ENCODE measurements at places on chromosomes 16 and 17.

- DNase-seq, result no peak
Measured at GRCh38 chr17:51703361-51704341, 443.3 kb downstream of the UTP18 start.

DNA sequence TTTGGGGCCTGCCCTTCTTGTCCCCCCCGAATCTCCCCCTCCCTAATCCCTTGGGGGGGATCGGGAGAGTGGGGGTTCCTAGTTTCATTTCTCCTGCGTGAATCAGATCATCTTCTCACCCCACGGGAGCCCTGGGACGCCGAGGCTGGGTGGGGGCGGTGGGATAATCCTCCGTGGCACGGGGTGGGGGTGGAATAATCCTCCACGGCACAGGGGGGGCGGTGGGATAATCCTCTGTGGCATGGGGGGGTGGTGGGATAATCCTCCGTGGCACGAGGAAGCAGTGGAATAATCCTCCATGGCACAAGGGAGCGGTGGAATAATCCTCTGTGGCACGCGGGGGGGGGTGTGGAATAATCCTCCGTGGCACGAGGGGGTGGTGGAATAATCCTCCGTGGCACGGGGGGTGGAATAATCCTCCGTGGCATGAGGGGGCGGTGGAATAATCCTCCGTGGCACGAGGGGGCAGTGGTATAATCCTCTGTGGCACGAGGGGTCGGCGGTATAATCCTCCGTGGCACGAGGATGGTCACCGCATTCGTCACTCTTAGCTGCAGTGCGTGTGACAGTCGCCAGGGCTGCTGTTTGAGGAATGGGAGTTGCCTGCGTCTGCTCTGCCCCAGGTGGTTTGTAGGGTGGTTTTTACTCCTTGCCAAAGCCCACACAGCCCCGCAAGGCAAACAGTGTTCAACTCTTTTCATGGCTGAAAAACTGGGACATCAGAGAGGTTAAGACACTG is 156.9 kb downstream of the LAT start:
- DNase-seq, result no peak

- DNase-seq, result no peak
Measured at GRCh38 chr16:87465879-87466278, 26.9 kb downstream of the ZCCHC14 start.

DNA sequence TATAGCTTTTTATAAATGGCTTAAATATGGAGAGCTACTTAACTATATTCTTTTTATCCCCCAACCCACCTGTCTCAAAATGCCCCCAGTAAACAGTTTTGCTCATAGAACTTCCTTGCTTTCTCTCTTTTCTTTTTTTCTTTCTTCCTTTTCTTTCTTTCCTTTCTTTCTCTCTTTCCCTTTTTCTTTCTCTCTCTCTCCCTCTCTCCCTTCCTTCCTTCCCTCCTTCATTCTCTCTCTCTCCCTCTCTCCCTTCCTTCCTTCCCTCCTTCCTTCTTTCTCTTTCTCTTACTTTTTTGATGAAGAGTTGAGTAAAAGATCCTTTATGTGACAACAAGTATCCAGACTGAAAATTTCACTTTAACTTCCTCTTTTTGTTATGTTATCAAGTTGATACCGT is 48.2 kb downstream of the KCNJ2 start:
- DNase-seq, result no peak

- DNase-seq, result no peak
Measured at GRCh38 chr17:50186661-50187393, 14.6 kb downstream of the COL1A1 start.

DNA sequence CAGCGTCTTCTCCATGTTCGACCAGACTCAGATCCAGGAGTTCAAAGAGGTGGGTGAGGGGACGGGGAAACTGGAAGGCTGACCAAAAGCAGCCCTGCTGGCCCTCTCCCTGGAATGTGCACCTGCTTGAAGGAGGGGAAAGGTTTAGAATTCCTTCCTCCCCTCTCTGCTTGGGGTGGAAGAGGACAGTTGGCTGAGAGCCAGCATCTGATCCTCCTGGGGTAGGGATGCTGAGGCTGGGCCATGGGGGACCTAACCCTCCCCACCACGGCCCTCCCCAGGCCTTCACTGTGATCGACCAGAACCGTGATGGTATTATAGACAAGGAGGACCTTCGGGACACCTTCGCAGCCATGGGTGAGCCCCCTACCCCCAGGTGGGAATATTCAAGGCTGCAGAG is 1.3 kb downstream of the MYL11 start:
- DNase-seq, result no peak

- DNase-seq, result no peak
Measured at GRCh38 chr16:30499284-30499683, 26.7 kb downstream of the ITGAL start.

- DNase-seq, result no peak
Measured at GRCh38 chr16:48574766-48575165, 35.2 kb downstream of the N4BP1 start.

GRCh38 chr17:15263206-15263579 is 1.9 kb downstream of the PMP22 start:
- DNase-seq, result no peak

GRCh38 chr16:27246439-27246838 is 22.1 kb downstream of the NSMCE1 start:
- no peak for DNase-seq

- no peak for DNase-seq
Measured at GRCh38 chr16:31224092-31224955, 7.4 kb upstream of the PYDC1 start.

GRCh38 chr17:63222655-63223054 is 223.5 kb downstream of the CYB561 start:
- no peak for DNase-seq

GRCh38 chr16:61862221-61863155 is 173.8 kb downstream of the CDH8 start:
- DNase-seq, result no peak

- no peak for DNase-seq
Measured at GRCh38 chr17:9324864-9325263, 250.8 kb downstream of the STX8 start.

DNA sequence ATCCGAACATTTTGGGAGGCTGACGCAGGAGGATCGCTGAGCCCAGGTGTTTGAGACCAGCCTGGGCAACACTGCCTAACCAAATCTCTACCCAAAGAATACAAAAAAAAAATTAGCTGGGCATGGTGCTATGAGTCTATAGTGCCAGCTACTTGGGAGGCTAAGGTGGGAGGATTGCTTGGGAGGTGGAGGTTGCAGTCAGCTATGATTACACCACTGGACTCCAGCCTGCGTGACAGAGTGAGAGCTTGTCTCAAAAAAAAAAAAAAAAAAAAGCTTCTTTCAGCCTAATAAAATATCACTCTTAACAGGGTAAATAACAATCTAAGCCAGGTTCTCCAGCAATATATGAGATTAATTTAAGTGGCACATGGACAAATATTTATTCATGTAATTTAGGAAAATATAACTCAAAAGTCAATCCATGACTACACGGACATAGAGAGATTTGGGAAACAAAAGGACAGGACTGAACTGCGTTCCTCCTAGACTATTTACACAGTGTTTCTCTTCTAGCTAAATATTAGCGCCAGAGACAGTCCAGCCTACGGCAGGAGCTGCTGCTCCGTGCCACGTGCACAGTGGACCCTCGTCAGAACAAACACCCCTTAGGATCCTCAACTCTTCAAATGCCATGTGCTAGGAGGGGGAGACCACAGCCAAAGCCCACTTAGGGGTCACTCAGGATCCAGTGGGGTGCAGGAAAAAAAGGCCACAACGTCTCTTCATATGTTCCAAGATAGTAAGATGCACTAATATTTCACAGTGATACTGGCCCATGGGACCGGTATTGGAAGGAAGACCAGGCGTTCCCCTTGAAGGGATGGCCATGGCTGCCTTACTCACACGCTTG is 8.7 kb downstream of the USP36 start:
- DNase-seq, result no peak

- no peak for DNase-seq
Measured at GRCh38 chr17:50935221-50935995, 69.3 kb upstream of the TOB1 start.

DNA sequence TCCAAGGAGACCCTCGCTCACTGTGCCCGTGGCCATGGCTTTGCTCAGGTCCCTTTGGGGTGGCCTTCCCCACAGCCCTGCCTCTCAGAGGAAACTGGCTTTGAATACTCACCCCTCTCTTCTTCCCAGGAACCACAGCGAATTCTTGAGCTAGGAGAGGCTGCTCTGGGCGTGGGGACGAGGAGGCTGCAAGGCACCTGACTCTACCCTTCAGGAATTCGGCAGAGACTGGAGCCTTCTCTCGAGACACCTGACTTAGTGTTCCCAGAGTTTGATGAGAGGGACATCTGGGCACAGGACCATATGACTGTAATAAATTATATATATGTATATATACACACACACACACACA is 6.2 kb downstream of the LLGL2 start:
- no peak for DNase-seq

- DNase-seq, result no peak
Measured at GRCh38 chr16:10876315-10876714, 687 bp upstream of the CIITA start.

GRCh38 chr17:82623707-82624106 is 24.5 kb downstream of the WDR45B start:
- DNase-seq, result no peak

- DNase-seq, result no peak
Measured at GRCh38 chr16:70676675-70677498, 9.0 kb downstream of the MTSS2 start.

GRCh38 chr17:82709024-82709675 is 7.4 kb upstream of the FN3KRP start:
- DNase-seq, result no peak

DNA sequence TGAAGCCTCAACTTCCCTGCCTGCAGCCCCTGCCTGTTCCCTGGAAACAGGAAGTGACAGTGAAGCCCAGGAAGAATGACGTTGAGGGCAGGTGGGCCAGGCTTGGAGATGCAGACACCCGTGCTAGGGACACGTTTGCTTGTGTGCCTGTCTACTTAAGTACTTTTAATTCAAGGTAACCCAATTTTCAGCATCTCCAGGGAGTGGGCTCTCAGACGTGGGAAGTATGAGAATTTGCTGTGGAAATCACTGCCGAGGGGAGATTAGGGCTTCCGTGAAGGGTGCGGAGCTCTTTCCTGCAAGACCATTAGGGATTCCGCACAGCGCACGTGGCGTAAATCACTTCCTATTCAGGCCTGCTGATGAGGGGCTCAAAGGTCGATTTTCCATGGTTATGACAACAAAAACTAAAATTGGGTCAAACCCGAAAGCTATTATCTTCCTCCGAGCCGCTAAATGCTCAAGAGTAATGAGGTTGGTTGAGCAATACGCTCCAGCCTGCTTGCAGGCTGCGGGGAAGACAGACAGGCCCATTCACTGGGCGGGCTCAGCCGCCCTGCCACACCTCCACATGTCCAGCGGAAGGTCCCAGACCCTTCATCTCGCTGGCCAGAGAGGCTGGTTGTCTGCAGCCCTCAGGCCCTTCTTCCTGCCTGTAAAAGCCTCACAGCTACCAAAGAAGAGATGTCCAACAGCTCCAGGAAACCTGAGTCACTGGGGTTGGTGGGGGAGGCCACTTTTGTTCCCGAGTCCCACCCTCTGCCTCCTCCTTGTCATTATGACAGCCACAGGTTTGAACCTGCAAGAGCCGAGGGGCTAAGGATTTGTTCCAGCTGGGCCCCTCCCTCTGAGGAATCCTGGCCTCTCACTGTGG is 109.9 kb downstream of the RBFOX3 start:
- no peak for DNase-seq

DNA sequence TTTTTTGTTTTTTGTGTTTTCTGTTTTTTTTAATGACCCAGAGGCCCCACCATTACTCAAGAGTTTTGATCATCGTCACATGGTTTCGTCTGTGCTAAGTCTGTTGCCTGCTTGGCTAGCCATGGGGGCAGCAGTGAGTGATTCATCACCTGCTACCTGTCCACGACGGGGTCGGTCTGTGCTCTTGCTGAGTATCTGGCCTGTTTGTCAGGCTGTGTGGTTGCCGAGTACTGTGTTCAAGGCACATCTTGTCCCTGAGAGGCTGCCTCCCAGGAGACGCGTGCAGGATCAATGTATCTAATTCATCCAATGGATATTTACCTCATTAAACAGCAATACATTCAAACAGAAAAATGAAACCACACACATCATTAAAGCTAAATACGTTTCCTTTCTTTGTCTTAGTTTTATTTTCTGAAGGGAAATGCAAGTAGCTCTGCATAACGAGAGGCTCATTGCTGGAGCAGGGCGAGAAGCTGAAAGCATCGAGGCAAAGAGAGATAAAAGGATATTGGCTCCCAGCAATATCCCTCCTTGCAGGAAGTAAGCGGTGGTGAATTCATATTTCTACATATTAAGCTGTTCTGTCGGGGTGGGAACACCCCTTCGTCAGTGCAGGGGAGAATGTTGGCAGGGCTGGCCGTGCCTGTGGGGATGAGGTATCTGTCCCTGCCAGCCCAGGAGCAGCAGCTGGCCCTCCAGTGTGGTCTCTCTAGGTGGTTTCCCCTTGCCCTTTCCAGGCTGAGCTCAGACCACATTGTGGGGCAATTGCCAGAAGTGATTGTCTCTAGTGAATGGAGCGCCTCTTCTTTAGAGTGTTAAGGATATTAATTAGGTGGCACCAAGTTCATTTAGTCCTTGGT is 166.2 kb upstream of the ASIC2 start:
- no peak for DNase-seq

GRCh38 chr16:11151156-11151884 is 104.7 kb downstream of the SOCS1 start:
- no peak for DNase-seq

DNA sequence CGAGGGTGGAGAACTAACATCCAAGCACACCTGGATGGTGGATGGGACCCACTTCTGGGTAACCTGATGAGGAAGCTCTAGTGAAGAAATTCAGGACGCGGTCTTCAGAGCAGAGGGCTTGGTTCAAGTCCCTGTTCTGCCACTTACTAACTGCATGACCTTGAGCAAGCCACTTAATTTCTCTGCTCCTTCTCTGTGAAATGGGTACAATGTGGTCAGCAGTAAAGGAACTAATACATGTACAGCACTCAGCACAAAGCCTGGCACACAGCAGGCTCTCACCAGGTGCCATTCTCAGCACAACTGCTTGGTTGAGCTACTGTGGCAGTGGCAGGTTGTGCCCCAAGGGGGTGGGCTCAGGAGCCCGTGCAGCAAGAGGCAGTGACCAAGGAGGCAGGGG is 1.9 kb upstream of the OSBPL7 start:
- no peak for DNase-seq

GRCh38 chr17:56819431-56820145 is 14.1 kb downstream of the C17orf67 start:
- peak; percentile 68 for DNase-seq

DNA sequence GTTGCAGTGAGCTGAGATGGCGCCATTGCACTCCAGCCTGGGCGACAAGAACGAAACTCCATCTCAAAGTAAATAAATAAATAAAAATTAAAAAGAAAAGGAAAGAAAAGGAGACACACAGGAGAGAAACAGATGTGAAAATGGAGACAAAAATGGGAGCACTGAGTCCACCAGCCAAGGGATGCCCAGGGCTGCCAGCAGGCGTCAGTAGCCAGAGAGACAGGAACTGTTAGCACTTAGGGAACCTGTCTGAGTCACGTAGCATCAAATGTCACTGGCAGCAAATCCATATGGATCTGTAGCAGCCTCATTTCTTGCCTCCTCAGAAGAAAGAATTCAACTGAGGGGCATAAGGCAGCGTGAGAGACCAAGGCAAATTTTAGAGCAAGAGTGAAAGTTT is 79.7 kb downstream of the CYLD start:
- no peak for DNase-seq

GRCh38 chr16:20944861-20945574 is 44.4 kb downstream of the LYRM1 start:
- DNase-seq, result no peak

- DNase-seq, result no peak
Measured at GRCh38 chr16:65845466-65846209, 520.9 kb upstream of the CDH5 start.
